ENCODE measurements at places on chromosomes 6 and 20. TPM values are rescaled to one million over a fixed set of nuclear protein-coding genes. Genes with fewer than 3 reads are reported as not detected.

DNA sequence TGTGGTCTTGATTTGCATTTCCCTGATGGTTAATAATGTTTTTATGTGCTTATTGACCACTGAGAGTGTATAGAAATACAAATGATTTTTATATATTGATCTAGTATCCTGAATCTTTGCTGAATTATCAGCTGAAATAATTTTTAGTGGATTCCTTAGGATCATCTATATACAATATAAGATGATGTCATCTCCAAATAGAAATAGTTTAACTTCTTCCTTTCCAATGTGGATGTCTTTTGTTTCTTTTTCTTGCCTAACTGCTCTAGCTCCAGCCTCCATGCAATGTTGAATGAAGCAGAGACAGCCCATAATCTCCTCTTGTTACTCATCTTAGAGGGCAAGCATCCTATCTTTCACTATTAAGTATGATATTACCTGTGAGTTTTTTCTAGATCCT lies 226.4 kb downstream of the GMDS start:
- H3K27me3 ChIP-seq = no peaks in the 10 kb centered on the region
- peaks cover 17% of the 10 kb centered on the region for H3K4me1 ChIP-seq
- H3K4me3 ChIP-seq = no peak overlapping the region
- peaks cover 22% of the 10 kb centered on the region for H3K36me3 ChIP-seq

- H3K27ac ChIP-seq = no peak overlapping the region
- H3K4me1 ChIP-seq = peaks cover 13% of the 10 kb centered on the region
- H3K4me3 ChIP-seq = no peak overlapping the region
Observed at GRCh38 chr6:38400101-38400500, 239.6 kb downstream of the BTBD9 start.

DNA sequence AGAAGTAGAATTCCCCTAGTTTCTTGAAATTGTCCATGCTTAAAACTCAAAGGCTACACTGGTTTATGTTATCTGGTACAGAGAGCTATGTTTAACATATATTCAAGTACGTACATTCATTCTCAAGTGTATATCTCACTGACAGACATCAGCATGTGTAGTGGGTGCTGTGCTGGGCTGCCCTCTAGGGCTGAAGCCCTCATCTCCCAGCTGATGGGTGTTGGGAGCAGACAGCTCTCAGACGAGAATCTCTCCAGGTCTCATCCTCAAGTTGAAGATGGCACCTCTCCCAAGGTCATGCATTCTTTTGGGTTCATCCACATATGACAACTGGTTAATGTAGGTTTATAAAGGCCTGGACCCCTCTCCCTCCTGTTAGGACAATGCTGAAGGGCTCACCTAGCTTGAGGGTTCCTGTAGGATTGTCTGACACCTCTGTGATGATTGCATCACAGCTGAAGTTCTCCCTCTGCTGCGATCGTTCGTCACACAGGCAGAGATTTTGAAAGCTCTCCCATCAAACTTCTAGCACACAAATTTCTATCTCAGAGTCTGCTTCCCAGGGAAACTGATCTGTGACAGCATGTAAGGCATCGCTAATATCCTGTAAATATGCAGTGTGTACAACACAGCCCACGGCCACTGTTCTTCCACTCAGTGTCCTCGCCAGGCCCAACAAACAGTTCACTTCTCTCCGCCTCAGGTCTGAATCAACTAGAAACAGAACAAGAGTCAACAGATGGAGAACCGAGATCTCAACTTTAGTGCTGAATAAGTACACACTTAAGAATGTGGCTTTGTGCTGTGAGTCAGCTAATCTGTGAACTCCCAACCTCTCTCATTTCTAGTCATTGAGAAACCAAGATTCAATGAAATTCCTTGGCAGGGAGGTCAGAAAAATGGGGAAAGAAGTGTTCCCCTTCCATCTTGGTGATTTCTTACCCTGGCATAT lies 43.2 kb downstream of the PREP start:
- H3K27me3 ChIP-seq = no peaks in the 10 kb centered on the region
- no peak for DNase-seq
- peaks cover 14% of the 10 kb centered on the region for H3K4me1 ChIP-seq
- H3K27ac ChIP-seq = peak overlapping the region; percentile 68
- peaks cover 34% of the 10 kb centered on the region for H3K36me3 ChIP-seq

DNA sequence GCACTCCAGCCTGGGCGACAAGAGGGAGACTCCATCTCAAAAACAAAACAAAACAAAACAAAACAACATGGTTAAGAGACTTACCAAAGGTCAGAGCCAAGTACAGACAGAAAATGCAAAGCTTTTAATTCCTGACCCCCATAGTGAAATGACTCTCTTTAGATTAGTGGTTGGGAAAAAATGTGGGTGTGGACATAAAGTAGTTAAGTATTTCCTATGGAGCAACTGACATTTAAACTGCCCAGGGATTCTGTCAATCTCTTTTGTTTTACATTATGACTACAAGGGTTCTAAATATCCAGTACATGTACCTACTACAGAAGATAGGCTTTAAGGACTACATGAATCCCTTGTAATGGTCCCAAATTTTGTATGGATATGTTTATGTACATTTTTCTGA lies 75.1 kb downstream of the IRAK1BP1 start:
- H3K36me3 ChIP-seq = peaks cover 56% of the 10 kb centered on the region
- no peak for DNase-seq
- no peaks in the 10 kb centered on the region for H3K27me3 ChIP-seq
- H3K27ac ChIP-seq = no peak overlapping the region

DNA sequence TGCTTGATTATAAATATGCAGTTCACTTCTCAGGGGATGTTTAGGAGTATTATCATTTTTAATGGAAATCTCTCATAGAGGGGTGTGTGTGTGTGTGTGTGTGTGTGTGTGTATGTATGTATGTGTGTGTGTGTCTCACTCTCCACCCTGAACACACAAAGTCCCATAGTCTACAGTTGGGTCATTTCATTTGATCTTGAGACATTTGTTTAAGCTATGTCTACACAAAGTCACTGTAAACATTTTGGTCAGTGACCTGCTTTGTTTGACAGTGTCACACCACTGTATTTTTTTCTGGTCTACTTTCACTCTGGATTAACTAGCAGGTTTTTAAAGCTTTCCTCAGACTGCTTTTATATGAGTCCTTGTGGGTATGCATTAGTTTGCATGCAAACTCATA lies 215.2 kb downstream of the GRIK2 start:
- H3K4me1 ChIP-seq = no peaks in the 10 kb centered on the region
- H3K36me3 ChIP-seq = no peaks in the 10 kb centered on the region
- no peak for DNase-seq
- no peak overlapping the region for H3K4me3 ChIP-seq
- H3K27me3 ChIP-seq = no peaks in the 10 kb centered on the region

- no peaks in the 10 kb centered on the region for H3K4me1 ChIP-seq
- peaks cover 7% of the 10 kb centered on the region for H3K27me3 ChIP-seq
- no peaks in the 10 kb centered on the region for H3K36me3 ChIP-seq
- no peak overlapping the region for H3K4me3 ChIP-seq
- H3K27ac ChIP-seq = no peak overlapping the region
Observed at GRCh38 chr6:96975852-96976251, 51.3 kb downstream of the KLHL32 start.

DNA sequence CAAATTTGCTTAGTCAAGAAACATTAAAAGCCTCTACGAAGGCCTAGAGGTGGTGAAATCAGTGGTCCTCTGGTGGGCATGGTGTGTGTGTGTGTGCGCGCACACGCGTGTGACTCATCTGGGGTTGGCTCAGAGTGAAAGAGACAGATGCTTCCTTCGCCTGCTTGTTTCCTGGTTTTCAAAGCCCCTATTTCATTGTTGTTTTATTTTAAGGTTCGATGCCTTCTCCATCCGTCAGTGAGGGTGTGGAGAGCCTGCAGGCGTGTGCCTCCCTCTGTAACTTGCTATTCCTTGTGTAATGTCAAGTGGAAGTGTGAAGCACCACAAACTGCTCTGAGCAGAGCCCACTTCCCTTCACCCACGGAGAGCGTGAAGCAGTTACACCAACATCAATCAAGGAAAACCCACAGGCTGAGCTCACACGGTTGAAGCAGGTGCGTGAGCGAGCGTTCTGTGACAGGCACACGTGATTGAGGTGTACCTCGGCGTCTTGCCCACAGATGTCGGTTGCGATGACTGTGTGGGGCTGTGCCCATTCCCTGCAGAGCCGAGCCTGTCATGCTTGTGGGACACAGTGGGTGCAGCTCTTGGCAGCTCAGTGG lies 233.9 kb downstream of the PRL start:
- no peak overlapping the region for H3K4me3 ChIP-seq
- peaks cover 21% of the 10 kb centered on the region for H3K4me1 ChIP-seq
- no peaks in the 10 kb centered on the region for H3K36me3 ChIP-seq
- H3K27me3 ChIP-seq = no peaks in the 10 kb centered on the region
- no peak overlapping the region for H3K27ac ChIP-seq

The RPS21 gene
- total RNA-seq = 1,013 TPM

The LIME1 gene
- total RNA-seq = 9.4 TPM

The CDSN gene
- total RNA-seq = not detected

Data from osteocyte (in vitro differentiated cells).